ENCODE measurements at places on chromosomes 5 and 9.

DNA sequence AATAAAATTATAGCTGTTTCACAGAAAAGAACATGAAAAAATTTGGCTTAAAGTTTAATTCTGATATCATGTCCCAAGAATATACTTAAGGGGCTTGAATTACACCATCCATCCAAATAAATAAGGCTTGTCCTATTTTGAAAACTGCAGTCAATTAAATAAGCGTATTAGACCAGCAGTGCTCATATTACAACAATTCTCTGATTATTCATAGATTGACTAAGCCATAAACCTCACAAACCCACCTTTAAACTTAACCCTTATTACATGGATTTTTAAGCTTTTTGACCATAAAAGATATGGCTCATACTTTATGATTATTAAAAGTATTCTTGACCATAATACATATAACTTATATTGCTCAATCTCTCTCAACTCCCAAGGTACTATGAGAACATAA lies 127.9 kb downstream of the ELAVL2 start:
- DNase-seq: no peak

DNA sequence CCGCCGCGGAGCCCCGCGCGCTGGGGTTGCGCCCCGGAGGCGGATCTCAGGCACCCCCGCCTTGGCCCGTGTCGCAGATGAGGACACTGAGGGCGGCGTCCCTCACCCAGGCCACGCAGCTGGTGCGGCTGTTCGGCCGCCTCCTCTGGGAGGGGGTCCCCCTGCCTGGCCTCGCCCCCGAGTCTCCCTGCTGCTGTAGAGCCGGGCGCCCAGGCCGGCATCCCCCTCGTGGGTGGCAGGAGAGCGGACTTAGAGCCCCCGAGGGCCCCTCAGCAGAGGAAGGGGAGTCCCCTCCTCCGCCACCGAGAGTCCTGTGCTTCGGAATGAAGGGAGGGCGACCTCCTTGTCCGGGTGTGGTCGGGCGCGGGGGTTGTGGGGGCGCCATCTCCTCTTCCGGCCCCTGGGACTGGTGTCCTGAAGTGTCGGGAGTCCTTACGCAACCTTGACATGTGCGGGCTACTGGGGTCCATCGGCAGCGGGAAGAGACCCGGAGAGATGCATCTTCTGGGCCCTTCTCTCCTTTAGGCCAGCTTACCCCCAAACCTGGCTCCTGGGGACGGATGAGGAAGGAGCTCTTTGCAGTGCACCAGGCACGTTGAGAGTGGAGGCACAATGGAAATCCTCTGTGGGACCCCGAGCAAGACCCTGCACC lies 11.7 kb upstream of the EXOSC2 start:
- no peak for DNase-seq

DNA sequence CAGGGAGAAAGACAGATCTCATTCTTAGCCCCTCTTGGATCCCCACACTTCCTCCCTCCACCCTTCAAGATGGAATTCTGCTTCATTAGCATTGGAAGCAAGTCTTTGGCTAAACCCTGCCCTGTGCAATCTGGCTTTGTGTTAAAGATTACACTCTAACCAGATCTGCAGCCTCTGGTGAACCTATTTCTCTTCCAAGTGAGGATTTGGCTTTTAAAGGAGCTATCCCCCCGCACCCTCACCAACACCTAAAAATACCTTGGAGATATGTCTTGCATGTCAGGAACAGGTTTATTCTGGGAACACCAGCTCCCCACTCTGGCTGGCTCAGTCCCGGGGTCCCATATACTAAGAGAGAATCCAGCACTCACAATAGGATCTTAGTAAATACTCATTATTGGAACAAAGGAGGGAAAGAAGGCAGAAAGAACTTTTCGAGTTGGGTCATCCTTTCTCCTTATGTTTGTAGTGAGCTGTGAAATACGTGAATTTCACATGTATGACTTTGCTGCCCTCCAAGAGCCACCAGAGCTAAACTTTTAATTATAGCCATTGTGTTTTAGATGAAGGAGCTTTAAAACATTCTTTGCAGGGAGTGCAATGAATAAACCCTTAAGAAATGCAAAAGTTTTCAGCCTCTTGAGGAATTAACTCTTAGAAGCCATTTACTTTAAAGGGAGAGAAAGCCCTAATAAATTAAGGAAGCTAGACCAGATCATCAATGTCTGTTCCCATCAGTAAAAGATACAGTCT lies 53.7 kb upstream of the HRH2 start:
- DNase-seq: no peak

DNA sequence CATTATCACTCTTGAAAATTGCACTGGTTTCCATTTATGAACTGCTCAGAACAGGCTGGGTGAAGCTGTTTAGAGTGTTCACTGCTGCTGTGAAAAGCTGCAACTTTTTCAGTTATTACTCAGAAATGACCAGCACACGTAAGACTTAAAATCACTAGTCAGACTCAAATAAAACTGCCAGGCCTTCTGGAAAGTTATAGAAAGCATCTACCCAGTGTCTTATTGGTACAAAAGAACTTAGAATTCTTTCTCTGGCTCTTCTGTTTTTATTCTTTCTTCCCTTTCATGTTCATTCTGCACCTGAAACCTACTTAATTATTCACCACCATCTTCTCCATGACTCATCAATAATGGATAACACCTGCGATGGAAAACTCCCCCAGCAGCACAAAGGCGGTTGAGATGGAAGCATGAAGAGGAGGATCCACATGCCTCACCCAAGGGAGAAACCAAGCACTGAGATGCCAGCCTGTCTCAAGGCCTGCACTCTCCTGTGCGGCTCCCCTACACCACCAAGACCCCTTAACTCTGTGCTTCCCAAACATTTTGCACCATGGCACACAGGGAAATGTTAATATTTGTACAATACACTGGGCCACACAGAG lies 171.9 kb downstream of the ENTREP1 start:
- no peak for DNase-seq

GRCh38 chr9:34396276-34397214 lies 19.8 kb upstream of the MYORG start:
- DNase-seq: no peak

GRCh38 chr5:129905473-129906176 lies 1.4 kb downstream of the CHSY3 start:
- DNase-seq: peak; percentile 43

DNA sequence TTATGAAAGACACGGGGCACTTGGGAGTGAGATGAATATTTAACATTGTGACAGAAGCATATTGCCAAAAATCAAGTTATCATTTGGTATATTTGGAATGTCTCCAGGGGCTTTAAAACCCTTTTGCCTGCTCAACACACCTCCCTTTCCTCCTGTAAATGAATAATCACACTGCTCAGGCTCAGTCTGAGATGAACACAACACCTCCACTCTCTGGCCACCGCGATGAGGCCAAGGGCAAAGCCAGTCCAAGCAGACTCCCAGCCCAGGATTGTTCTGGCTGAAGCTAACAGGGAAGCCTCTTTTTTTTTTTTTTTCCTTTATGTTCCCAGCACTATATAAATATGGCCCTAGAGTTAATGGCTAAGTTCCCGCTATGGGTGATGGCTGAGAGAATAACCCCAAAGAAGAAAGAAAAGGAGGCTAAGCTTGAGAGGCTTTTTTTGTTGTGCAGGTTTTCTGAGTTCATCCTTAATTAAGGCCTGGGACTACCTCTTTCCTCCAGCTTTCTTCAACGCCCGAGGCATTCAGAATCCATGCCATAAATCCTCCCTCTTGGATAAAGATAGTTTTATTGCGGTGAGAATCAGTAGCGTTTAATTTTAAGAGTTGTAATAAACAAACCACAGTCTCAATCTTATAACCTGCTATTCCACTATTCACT lies 10.5 kb upstream of the ERAP1 start:
- DNase-seq: no peak

DNA sequence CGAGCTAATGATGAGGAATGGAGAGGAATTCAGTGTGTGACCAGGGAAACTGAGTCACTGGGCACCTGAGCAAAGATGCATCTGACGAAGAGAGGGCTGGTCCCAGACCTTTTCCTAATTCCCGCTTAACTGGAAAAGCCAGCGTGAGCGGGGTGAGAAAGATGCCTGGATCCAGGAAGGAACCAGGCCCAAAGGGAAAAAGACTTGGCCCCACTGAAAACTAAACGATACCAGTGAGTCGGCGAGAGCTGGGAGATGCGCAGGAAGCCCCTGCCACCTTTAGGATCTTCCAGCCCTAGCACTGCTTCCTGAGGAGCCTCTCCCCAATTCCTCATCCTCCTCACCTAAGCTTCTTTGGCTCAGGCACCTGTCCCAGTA lies 499 bp upstream of the FCHSD1 start:
- DNase-seq: no peak

DNA sequence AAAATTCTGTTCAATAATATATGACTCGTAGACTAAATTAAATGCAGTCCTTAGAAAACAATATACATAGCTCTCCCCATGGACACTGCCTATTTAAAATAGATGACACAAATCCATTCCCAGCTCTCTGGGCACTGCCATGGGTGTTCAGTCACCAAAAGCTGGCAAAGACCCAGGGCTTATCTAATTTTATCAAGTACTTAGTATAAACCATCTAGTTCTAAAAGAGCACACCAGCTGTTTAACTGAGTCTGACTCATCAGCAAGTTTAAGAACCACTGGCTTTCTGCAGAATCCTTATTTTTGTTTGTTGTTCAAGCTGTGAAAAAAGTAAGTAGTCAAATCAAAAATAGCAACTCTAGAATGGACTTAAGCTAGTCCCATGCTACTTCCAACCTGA lies 107.6 kb downstream of the PLPP1 start:
- DNase-seq: no peak

GRCh38 chr5:218457-219291 lies 554 bp downstream of the SDHA start:
- peak; percentile 52 for DNase-seq

GRCh38 chr9:137096785-137097546 lies 10.2 kb downstream of the MAN1B1 start:
- DNase-seq: no peak

DNA sequence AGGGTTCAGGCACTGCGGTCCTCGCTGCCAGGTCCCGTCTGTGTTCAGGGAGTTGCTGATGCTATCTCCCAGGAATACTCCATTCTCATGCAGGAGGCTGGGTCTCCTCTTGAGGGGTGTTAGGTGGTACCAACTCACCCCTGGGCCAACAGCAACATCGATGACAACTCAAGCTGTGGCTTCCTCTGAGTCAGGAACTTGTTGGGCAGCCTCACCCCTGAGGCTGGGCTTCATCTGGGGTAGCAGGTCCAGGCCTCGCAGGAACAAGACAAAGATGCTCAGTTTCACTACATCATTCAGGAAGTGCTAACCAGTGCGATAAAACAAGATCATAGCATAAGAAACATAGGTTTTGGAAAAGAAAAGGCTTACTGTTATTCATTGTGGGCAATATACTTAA lies 125.9 kb downstream of the SYK start:
- DNase-seq: no peak

- DNase-seq: no peak
Observed at GRCh38 chr5:138654281-138654867, 79.2 kb upstream of the HSPA9 start.

Measured in NCI-H510A treated with DMSO at 0.1 percent for 48 hours (cell line).